Activated CD4-positive, alpha-beta T cell treated with anti-CD3 and anti-CD28 coated beads, Interleukin-2, amount 50 U/mL, for 1 hour (primary cell): ENCODE measurements at places on chromosomes 3 and 15.

GRCh38 chr15:78968114-78968513 lies 23.3 kb upstream of the CTSH start:
- DNase-seq = no peak

DNA sequence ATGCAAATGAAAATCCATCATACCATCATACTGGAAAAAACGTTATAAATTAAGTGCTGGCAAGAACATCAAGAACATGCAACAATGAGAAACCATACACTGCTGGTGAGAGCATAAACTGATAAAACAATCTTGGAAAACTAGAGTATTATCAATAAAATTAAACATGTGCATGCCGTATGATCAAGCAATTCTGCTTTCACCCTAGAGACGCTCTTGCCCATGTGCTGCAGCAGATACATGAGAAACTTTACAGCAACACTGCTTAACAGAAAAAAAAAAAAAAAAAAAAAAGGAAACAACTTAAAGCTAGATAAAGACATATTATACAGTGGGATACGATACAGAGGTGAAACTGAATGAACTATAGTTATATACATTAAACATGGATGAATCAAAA lies 21.8 kb downstream of the SPG11 start:
- DNase-seq = no peak

DNA sequence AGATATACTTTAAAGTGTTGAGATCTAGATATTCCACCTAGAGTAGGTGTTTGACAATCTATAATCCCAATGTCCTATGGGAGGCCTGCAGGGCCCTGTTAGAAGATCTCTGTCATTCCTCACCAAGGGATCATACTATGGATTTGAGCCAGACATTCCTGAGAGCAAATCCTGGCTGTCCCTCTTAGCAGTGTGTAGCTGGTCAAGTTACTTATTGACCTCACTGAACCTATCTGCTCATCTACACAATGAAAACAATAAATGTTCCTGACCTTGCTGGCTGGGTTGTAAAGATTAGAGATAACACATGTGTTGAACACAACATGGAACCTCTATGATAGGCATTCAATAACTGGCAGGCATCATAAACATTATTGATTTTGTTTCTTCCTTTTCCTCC lies 265.6 kb upstream of the ATP11B start:
- no peak for DNase-seq

DNA sequence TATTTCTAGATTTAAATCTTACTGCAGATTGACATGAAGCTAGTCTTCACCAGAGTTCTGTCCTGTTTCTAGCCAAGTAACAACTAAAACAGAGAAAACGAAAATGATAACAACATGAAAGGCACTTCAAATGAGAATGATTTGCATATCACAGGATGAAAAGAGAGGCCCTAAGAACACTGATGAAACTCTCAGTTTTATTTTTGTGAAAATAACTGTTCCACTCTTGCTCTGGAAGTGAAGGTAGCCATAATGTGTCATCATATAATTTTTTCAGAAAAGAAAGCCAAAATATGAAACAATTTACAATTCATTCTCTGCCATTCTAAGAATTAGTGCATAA lies 274.4 kb downstream of the ADAMTSL3 start:
- DNase-seq = no peak
